ENCODE measurements at places on chromosomes 6 and 20.

DNA sequence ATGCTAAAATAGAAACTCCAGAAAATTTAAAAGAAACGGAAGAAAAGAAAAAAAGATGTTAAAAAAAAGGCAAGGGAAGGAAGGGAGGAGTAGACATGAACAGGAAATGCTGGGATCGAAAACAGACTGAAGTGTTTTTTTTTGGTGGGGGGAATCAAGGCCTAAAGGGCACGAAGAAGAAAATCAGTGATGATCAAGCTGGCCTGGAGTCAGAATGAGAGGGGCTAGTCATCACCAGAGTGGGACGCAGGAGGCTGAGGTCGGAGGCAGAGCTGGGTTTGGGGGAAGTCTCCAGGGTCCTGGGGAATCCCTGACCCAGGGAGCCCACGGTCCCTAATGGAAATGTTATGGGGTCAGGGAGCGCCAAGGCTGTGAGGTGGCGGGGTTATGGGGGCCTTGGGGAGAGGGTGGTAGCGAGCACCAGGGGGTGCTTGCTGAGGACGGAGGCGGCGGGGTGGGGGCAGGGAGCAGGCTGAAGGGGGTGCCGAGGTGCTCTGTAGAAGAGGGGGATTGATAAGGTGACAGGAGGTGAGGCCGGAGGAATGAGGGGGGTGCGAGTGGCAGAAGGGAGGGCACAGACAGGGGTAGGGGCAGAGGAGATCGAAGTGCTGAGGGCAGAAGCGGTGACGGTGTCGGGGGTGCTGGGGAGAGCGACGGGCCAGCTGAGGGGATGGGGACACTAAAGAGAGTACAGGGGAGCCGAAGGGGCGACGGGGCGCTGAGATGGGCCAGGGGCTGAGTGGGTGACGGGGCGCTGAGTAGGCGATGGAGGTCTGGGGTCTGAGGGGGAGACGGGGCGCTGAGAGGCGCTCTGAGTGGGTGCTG lies 684 bp downstream of the ZNFX1 start:
- DNase-seq = no peak

GRCh38 chr20:36298061-36298460 lies 8.1 kb upstream of the DLGAP4 start:
- DNase-seq = no peak

DNA sequence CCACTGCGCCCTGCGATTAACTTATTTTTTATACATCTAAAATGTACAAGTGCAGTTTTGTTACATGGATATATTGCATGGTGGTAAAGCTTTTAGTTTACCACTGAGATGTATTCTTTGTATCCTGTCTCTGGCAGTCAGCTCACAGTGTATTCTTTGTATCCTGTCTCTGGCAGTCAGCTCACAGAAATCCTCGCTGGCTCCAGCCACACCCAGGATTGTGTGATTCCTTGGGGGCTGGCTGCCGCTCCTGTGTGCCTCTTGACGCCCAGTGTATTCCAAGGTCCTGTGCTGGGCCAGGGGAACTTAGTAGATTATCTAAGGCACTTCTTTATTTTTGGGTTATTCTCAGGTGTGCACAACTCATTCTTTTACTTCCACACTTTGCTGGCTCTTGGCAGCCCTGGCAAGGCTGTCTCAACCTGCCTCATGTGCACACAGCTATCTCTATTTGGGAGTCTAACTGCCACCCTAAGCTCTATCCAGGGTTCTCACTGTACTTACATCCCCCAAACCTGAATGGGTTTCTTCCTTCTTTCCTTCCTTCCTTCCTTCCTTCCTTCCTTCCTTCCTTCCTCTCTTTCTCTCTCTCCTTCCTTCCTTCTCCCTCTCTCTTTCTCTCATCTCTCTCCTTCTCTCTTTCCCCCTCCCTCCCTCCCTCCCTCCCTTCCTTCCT lies 12.4 kb upstream of the RNF24 start:
- DNase-seq = no peak

- no peak for DNase-seq
Measured at GRCh38 chr6:100426744-100427338, 37.9 kb downstream of the SIM1 start.

DNA sequence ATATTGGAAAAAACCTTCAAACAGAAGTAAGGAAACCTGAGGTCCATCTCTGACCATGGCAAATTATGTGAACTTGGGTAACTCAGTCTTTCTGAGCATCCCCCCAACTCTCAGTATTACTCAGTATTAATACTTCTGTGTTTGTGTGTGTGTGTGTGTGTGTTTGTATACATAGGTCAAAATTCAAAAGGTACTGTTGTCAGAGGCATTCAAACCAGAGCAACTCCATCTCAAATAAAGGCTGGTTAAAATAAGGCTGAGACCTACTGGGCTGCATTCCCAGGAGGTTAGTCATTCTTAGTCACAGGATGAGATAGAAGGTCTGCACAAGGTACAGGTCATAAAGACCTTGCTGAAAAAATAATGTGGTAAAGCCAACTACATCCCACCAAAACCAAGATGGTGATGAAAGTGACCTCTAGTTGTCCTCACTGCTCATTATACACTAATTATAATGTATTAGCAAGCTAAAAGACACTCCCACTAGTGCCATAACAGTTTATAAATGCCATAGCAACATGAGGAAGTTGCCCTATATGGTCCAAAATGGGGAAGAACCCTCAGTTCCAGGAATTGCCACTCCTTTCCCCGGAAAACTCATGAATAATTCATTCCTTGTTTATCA lies 33.3 kb upstream of the SLC22A16 start:
- peak; percentile 92 for DNase-seq

DNA sequence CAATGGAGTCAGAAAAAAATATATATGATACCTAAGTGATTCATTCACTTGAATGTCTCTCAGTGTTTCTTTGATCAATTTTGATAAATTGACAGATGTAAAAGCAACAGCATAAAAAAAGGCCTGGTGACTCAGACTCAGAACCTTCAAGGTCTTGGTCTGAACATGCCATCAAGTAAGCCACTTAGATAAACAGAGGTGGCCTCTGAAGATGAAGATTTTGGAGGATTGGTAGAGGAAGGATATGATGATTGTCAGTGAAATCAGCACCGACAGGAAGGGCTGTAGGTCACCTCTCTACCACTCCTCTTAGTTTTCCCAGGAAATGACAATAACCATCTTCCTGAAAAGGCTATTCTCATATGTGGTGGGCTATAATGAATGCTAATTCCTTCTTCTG lies 422.8 kb upstream of the EPHA7 start:
- no peak for DNase-seq

GRCh38 chr20:42721923-42722322 lies 467.8 kb downstream of the PTPRT start:
- no peak for DNase-seq

DNA sequence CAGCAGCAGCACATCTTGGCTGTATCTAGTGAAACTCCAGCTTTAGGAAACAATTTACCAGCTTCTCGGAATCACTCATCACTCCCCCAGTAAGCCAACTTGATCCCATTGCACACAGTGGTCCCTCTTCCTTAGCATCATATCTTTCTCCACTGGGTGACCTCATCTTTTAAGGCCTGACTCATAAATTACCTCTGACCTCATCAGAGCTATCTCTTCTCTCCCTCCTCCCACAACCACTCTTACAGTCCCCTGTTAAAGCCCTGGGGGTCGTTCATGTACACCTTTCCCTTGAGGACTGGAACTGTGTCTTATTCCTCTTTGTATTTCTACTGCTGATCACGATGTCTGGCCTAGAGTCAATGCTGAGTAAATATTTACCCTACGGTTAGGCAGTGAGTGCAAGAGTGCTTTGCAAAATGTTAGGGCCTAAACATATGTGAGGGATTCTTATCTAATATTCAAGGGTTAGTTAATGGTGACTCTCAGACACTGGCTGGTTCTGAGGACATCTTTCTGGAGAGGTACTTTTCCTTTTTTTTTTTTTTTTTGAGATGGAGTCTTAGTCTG lies 187.2 kb downstream of the LRFN2 start:
- DNase-seq = no peak

DNA sequence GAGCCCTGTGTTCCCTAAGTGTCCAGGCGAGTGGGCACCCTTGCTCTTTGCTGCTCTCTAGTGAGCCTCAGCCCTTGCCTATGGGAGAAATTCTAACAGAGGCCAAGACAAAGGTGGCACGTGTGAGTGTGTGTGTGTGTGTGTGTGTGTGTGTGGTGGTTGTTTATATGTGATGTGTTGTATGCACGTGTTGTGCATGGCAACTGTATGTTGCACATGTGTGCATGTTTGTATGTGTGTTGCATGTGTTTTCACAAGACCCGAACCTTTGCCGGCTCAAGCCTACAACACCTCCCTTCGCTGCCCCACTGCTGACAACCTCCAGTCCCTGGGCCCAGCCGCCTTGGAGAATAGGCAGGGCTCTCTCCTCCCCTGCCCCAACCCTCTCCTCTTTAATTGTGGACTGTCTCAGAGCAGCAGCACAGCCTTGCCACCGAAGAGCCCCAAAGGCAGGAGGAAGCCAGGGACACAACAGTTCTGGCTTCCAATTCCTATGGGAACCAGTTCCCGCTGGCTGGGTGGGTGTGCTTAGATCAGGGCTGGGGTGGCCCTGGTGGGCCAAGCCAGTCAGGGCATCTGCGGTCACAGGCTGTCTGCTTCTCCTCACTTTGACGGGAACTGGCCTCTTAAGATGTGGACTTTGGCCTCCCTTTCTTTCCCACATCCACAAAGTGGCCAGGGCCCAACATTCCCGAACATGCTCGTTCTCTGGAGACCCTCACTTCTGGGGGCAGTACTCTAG lies 2.7 kb downstream of the KCNK16 start:
- DNase-seq = no peak

DNA sequence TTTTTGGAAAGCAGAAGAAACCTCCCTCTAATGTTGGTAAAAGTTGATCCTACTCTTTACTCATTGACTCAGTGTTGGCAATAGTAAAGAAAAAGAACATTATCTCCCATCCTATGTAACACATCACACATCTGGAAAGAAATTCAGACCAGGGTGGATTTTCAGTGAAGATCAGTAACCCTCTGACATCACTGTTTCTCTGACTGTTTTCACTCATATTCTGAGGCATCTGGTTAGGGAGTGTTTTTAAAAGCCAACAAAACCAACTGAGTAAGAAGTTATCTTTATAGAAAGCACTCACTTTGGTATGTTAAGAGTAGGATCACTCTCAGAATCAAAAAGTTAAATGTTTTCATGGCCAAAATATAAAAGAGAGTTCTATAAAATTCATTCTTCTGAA lies 143.6 kb downstream of the DST start:
- no peak for DNase-seq

GRCh38 chr6:30824698-30825097 lies 59.6 kb upstream of the DDR1 start:
- no peak for DNase-seq

GRCh38 chr6:72418495-72418894 lies 203.4 kb upstream of the KCNQ5 start:
- DNase-seq = peak; percentile 45

DNA sequence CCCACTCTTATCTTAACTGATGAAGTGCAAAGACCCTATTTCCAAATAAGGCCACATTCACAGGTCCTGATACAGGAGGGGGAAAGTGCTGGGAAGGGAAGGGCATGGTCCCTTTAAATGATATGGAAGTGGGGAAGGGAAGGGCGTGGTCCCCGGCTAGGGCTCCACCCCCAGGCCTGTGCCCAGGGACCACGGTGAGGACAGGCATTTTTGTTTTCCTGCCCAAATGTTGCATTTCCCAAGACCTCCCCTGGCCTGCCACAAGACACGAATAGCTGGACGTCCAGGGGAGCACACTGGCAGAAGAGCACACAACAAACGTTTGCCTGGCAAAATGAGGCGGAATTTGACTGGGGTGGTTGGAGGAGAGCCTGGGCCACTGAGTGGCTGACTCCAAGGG lies 16.1 kb upstream of the HFE start:
- DNase-seq = peak; percentile 10

DNA sequence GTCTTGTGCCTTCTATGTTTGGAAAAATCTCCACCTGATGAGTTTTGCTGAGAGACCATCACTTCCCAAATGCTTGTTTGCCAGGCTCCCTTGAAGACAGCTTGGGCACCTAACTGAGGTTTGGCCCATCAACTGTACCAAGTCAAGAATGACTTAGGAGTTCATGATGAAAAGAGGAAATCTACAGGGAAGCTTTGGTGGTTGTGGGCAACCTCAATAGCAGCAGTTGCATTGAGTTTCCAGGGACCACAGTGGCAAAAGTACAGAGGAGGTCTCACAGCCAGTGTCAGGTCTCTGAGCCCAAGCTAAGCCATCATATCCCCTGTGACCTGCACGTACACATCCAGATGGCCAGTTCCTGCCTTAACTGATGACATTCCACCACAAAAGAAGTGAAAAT lies 49.7 kb upstream of the PHACTR1 start:
- no peak for DNase-seq

DNA sequence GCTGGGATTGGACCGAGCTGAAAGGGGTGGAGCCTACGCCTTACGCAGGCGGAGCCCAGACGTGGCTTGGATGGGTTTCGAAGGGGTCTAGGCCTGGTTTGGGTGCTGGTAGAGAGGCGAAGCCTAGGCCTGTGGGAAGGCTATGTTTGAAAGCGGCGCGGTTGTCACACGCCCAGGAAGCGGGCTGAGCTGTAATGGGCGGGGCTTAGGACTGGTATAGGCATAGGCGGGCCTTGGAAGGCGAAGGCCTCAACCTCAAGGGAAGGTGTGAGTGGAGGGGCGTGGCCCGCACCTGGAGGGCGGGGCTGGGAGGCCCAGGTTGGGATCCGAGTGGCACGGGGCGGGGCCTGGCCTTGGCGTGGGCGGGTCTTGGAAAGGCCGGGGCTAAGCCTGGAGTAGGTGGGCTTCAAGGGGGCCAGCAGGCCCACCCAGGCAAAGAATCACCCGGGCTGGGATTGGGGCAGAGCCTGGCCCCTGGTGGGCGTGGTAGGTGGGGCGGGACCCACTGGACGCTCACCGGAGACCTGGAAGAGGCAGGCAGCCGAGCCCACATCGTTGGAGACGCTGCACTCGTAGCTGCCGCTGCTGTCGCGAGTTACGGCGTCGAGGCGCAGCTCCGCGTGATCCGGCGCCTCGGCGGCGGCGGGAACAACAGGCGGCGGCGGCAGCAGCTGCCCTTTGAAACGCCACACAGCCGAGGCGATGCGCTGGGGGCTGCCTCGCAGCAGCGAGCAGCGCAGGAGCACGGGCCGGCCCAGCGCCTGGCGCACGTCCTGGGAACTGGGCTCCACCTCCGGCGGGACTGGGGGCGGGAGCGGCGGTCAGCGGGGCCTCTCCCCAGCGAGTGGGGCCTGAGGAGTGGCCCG lies 49.0 kb downstream of the MDGA1 start:
- DNase-seq = no peak

- peak; percentile 48 for DNase-seq
Measured at GRCh38 chr20:12086359-12086758, 168.7 kb downstream of the BTBD3 start.

DNA sequence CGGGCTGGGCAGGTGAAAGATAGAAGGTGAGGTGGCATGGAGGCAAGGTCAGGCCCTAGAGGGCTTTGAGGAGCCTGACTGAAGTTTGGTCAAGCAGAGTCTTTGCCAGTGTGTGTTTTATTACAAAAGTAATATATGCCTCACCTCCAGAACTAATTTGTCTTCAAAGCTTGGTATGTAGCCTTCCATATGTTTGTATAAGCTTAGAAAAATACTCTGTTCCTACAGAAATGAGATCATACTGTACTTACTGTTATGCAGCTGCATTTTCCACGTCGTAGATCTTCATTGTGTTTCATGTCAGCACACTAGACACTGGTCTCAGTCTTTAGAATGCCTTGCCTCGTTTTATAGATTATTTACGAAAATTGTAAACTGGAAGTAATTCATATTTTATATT lies 61.8 kb downstream of the ANKS1A start:
- no peak for DNase-seq

Data from choroid plexus epithelial cell (primary cell).